Inflammatory macrophage (primary cell): ENCODE measurements at places on chromosomes 13 and 19.

- no peak for DNase-seq
Observed at GRCh38 chr19:38324431-38324830, 4.8 kb downstream of the KCNK6 start.

- no peak for DNase-seq
Observed at GRCh38 chr19:38862321-38863059, 12.7 kb upstream of the HNRNPL start.

- no peak for DNase-seq
Observed at GRCh38 chr13:102020611-102021216, 381.1 kb downstream of the FGF14 start.

GRCh38 chr19:1129535-1129934 lies 25.7 kb downstream of the GPX4 start:
- no peak for DNase-seq

GRCh38 chr13:38970380-38971051 lies 20.1 kb downstream of the STOML3 start:
- no peak for DNase-seq

GRCh38 chr13:99057310-99057975 lies 79.6 kb upstream of the DOCK9 start:
- no peak for DNase-seq

DNA sequence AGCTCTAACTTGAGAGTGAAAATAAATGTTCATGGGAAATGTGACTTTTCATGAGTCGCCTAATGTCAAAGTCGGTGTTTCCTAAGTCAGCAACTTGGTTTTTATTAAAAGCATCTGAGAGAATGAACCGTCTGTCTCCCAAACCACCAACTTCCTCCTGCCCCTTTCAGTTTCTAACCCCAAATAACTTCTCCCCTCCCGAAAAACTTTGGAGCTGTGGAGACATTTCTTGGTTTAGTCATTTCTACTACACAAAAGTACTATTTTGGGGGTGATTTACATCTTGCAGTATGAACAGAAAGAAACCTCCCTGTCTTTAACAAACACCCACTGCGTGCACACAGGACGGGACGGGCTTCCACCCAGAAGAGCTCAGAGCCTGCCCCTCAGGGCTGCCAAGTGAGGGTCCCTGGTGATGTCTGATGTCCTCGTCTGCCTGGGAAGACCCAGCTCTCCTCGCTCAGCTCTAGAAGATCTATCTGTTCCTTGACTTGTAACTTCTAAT lies 65.0 kb downstream of the RASA3 start:
- peak; percentile 82 for DNase-seq

DNA sequence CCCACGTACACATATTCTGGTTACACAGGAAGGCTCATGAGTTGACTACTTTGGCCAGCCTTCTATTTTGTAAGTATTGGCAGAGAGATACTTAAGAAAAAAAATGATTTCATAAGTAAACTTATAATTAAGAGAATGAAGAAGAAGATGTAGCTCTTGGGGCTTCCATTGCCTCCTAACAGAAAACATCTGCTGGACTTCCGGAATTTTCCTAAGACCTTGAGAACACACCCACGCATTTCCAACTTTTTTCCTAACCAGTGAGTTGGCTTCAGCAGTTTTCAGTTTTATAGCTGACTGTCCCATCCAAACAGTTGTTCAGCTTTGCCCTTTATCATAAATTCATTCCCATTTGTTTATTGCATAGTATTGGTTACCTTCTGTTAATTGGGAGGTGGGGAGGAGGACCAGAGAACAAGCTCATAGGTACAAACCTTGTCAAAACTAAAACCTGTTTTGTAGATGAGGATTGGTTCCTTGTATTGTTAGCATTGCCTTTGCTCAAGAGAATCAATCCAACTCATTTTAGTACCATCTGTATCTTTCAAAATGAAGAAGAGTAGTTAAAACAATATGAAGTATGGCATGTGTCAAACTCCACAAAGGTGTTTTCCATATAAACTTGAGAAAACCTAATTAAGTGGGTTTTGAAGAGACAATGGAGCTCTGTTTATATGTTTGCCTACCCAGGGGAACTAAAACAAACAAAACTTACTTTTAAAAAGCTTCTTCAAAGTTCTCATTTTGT lies 93.9 kb downstream of the COL4A2 start:
- no peak for DNase-seq

DNA sequence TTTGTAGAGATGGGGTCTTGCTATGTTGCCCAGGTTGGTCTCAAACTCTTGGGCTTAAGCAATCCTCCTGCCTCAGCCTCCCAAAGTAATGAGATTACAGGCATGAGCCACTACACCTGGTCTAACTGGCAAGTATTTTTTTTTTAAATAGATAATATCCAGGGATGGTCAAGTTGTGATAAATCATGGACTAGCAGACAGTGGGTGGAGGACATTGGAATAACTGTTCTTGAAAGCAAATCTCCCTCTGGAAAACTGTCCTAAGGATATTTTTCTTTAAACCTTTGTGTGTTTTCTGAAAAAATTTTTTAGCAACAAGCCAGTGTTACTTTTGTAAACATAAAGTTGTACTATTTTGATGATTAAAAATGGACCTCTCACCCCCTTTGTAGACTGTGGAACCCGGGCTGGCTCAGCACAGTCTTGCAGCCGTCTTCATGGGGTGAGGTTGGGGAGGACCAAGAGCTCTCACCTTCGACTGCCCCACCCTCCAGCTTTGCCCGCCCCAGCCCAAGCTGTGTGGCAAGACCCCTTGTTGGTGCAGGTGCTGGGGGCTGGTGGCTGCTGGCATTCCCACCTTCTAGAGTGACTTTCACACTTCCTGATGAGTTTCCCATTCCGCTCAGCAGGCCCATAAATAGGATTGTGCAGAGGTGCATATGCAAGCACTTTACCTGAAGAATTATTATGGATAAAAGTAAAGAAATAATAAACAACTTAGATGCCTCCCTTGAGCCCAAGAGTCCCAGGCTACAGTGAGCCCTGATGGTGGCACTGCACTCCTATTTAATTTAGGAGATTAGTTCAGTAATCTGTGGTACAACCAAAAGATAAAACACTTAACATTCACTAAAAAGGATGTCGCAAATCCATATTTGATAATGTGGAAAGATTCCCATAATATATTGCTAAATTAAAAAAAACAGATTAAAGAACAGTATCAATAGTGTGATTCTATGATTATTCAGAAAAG lies 107.3 kb downstream of the GADD45B start:
- no peak for DNase-seq

DNA sequence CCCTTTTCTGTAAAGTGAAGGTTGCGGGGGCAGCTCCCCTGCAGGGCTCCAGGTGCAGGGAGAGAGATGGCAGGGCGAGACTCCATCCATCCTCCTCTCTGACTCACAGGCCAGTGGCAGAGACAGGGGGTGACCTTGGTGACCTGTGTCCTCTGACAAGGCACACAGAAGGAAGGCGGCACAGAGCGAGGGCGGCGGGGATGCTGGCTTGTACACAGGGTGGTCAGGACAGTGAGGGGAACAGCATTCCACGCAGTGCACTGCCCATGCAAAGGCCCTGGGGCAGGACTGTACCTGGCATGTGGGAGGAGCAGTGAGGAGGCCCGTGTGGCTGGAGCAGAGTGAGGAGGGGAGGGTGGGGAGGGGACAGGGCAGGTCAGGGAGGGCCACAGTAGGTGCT lies 7.7 kb downstream of the NDUFA11 start:
- DNase-seq: no peak

DNA sequence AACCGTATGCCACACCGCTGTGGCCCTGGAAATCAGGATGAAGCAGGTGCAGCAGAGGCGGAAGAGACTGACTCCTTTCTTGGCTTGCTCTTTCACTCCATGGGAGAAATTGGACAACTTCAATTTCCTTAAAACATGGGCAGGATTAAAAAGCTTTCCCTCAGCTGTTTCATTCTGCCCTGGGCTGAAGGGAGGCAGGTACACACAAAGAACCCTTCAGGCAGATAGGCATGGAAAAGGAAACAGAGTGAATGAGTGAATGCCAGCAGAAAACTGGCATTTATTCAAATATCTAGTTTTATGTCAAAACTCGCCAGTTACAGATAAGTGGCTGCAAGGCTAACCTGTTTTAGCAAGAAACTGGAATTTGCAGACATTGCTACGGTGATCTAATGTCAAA lies 71.0 kb upstream of the SLC15A1 start:
- no peak for DNase-seq

GRCh38 chr13:48429886-48430285 lies 17.0 kb upstream of the LPAR6 start:
- no peak for DNase-seq

DNA sequence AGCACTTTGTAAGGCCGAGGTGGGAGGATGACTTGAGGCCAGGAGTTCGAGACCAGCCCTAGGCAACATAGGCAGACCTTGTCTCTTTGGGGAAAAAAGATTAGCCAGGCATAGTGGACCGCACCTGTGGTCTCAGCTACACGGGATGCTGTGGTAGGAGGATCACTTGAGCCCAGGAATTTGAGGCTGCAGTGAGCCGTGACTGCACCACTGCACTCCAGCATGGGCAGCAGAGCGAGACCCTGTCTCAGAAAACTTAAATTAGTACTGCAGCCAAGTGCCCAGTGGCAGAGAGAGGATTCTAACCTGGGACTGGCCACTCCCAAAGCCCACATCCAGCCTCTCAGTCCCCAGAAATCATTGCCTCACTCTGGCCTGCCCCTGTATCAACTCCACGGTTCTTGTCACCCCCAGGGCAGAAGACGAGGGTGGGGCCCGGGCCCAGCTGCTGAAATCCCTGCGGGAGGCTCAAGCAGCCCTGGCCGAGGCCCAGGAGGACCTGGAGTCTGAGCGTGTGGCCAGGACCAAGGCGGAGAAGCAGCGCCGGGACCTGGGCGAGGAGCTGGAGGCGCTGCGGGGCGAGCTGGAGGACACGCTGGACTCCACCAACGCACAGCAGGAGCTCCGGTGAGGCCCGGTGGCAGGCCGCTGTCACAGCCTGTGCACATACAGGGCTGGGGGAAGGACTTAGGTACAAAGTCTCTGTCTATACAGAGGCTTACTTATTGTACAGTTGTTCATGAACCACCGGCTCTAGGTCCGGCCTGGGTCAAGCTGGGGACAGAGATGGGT lies 53.4 kb downstream of the KCNC3 start:
- DNase-seq: no peak

GRCh38 chr19:30692879-30693503 lies 320.8 kb downstream of the ZNF536 start:
- DNase-seq: no peak

DNA sequence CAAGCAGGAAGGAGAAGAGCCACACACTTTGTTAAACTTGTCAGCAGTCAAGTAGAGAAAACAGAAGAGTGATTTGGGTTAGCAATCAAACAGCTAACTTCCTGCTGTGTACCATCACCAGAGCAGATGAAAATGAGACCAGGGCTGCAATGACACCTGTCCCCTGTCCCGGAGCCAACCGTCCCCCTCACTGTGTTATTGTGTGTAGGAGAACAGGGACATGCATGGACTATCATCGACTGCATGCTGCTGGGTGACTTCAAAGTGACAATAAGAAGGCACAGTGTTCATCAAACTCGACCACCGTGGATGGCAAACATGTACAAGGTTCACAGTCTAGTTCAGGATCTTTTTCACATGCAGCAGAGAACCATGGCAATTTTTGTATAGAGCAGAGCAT lies 94.0 kb upstream of the SLC15A1 start:
- no peak for DNase-seq

- peak; percentile 3 for DNase-seq
Observed at GRCh38 chr19:2260341-2260805, 4.2 kb upstream of the JSRP1 start.

DNA sequence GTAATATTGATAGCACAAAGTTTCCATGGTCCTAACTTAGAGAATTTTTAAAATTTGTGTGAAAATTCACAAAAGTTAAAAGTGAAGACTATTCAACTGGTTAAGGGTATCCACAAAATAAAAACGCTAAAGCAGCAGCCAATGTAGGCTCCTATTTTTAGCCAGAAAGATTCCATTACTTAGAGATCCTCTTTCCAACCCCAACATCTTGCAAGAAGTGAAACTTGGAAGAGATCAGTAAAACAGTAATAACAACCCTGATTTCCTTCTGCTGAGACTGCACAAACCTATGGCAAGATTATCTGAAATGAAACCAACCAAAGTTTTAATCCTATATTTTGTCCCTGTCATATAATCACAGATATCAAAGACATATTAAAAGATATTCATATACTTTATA lies 8.5 kb downstream of the TBC1D4 start:
- DNase-seq: no peak

- peak; percentile 42 for DNase-seq
Observed at GRCh38 chr13:99507986-99508385, 6.7 kb downstream of the TM9SF2 start.

- no peak for DNase-seq
Observed at GRCh38 chr19:1610579-1610978, 5.3 kb upstream of the UQCR11 start.

DNA sequence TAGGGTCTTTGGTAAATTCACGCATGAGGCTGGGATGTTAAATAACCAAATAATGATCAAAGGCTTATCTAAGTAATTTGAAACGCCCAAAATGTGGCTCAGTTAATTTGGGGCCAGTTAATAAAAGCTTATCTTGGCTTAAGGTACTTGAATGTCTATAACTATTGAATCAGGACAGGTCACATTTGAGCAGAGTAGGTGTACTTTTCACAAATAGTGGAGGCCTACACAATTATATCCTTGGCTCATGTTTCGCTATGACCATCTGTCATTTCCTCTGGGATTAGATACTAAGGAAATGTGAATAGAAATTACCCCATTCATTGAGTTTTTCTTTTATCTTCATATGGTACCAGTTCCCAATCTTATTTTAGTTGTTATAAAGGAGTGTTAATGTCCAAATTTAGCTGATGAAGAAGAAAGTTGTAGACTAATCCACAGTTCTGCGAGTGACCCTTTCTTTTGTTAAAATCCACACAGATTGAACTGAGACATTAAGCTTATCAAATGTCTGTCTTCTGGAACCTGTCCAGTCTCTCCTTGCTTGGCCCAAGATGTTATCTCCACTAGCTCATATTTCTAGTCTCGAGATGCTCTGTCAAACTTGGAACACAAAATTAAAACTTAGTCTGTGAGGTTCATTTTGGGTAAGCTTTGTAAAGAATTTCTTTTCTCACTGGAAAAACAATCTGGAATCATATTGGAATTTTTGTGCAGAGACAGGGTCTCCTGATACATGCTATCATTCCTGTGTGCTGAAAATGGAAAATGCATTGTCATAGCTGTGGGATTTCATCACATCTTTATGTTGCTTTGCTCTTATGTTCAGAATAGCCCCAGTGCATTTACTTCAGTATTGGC lies 31.0 kb downstream of the SLAIN1 start:
- no peak for DNase-seq

GRCh38 chr13:67052550-67053490 lies 177.3 kb downstream of the PCDH9 start:
- no peak for DNase-seq

- no peak for DNase-seq
Observed at GRCh38 chr19:18978616-18979015, 37.6 kb upstream of the HOMER3 start.
